T-helper 17 cell (primary cell): ENCODE measurements at places on chromosomes 11 and 22.

DNA sequence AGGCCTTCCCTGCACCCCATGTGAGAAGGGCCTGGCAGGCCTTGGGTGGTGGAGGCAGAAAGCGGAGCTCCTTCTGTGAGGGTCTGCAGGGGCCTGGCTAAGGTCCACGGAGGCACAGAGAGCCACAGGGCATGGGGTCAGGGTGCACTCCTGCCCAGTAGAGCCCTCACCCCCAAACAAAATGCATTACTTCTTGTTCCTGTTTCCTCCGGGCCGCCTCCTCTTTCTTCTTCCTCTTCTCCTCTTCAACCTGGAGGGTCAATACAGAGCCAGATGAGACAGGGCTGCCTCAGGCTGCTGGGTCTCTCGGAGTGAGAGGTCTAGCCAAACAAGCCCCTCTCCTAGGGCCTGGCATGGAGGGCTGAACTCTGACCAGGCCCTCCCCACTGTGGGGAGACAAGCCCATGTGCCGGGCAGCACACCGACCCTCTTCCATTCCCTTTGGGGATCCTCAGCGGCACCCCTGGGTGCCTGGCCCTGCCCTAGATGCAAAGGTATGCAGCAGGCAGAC, 10.3 kb upstream of the NAP1L4 start:
- no peak for DNase-seq

- DNase-seq = no peak
These were observed 19.6 kb downstream of the RTN4R start for GRCh38 chr22:20248461-20248978.

DNA sequence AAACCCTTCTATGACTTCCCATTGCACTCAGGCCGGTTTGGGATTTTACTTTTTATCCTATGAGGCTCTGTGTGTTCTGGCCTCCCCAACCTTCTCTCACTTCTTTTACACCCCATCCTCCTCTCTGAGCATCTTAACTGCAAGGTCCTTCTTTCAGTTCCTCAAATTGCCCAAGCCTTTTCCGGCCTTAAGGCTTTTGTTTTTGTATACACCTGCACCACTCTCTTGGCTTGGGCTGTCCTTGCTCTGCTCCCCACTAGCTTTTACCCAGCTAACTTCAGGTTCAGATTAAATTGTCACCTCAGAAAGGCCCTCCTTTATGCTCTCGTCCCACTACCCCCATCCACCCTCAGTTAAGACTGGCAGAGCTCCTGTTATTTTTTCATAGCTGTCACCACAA, 55.5 kb downstream of the FAM83F start:
- no peak for DNase-seq

- DNase-seq = no peak
These were observed 97.8 kb downstream of the ME3 start for GRCh38 chr11:86574493-86575207.

- no peak for DNase-seq
These were observed 258.6 kb downstream of the METTL15 start for GRCh38 chr11:28366549-28367346.

GRCh38 chr11:126104420-126104819, 41.8 kb upstream of the CDON start:
- no peak for DNase-seq

DNA sequence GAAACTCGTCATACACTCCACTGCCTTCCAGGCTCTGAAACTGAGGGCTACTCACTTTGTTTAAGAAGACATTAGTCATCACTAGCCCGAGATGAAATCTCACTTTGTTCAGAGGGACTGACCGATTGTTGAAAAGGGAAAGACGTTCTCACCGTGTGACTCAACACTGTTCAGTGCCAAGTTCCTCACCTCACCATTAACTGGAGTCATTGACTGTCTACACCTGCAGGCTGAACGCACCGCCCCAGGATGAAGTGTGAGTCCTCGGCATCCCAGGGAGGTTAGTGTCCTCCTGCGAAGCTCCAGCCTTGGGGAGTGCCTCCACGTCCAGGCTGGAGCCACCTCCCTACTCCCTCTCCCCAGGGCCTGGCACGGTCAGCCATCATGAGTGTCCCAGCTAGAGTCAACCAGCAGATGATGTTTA, 30.4 kb downstream of the FADD start:
- no peak for DNase-seq

GRCh38 chr11:110124605-110125004, 31.4 kb downstream of the ZC3H12C start:
- DNase-seq = no peak

- no peak for DNase-seq
These were observed 8.3 kb downstream of the LGR4 start for GRCh38 chr11:27464289-27464696.

GRCh38 chr11:31788085-31788484, 23.0 kb downstream of the PAX6 start:
- DNase-seq = no peak

DNA sequence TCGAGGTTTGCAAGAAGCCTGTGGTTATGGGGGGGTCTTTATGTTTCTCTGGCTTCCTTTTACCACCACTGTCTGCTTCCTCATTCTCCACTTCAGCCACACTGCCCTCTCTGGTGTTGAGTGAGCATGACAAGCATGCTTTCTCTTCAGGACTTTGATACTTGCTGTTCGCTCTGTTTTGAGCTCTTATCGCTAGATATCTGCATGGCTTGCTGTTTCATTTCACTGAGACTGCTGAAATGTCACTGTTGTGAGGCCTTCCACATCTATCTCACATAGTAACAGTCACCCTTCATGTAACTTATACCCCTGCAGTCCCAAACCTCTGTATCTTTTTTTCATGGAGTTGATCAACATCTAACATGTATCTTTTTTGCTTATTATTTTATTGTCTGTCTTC, 59.8 kb downstream of the TMEM135 start:
- DNase-seq = no peak
